ENCODE measurements at places on chromosomes 11 and 22. TPM values are rescaled to one million over a fixed set of nuclear protein-coding genes. Genes with fewer than 3 reads are reported as not detected.

DNA sequence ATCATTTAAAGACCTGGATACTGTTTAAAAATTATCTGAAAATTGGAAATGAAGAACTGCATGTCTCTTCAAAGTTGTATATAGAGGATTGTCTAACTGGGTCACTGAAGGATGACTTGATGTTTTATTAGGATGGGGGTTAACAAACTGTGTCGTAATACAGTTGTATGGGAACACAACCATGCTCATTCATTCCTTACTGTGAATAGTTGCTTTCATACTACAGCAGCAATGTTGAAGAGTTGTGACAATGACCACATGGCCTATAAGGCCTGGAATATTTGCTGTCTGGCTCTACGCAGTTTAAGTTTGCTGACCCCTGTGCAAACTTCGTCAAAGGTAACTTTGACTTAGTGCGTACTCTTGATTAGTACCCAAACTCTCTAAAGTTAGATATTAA, 38.4 kb downstream of the FDX1 start:
- DNase-seq: no peak
- no peak overlapping the region for H3K27ac ChIP-seq
- no peak overlapping the region for H3K4me3 ChIP-seq
- peaks cover 17% of the 10 kb centered on the region for H3K4me1 ChIP-seq

SLC22A12 gene
- total RNA-seq: not detected

DNA sequence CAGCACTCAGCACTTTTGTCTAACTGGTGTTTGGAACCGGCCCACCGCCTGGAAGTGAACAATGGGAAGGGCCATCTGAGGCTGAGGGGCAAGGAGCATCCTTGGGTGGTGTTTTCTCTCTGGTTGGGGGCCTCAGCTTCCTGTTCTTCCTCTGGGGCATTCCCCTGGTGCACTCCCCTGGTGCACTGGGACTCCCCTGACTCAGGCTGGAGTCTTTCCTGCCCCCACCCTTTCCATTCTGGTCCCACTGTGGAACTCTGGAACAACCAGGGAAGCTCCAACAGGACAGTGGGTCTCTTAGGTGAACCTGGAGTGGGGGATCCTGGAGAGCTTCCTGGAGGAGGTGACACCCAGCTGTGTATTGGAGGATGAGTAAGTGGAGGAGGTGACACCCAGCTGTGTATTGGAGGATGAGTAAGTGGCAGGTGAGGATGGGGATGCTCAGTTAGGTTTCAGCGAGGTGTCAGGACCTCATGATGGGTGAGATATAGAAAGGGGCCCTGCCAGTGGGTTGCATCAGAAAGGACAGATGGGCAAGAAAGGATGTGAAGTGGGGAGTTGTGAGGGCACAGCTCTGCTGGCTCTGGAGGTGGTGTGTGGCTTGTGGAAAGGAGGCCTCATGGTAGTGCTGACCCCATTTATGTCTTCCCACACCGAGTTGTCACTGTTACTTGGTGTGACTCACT, 132.1 kb downstream of the OSBP2 start:
- peaks cover 25% of the 10 kb centered on the region for H3K4me1 ChIP-seq
- no peak overlapping the region for H3K4me3 ChIP-seq
- peaks cover 16% of the 10 kb centered on the region for H3K27me3 ChIP-seq
- DNase-seq: no peak
- H3K36me3 ChIP-seq: no peaks in the 10 kb centered on the region
- no peak overlapping the region for H3K27ac ChIP-seq

- no peak overlapping the region for H3K4me3 ChIP-seq
- H3K36me3 ChIP-seq: no peaks in the 10 kb centered on the region
- no peak for DNase-seq
Observed at GRCh38 chr11:109644152-109644551, 222.2 kb downstream of the C11orf87 start.

DNA sequence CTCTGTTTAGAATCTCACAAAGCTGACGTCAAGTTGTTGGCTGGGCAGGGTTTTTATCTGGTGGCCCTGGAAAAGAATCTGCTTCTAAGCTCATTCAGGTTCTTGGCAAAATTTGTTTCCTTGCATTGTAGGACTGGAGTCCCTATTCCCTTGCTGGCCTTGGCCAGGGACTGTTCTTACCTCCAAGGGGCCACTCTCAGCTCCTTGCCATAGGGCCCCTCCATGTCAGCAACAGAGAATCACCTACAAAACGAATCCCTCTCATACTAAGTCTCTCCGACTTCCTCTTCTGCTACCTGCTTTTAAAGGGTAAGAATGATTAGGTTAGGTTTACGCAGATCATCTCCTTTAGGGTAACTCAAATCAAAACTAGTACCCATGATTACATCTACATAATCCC, 63.2 kb downstream of the PARVA start:
- H3K36me3 ChIP-seq: peaks cover 14% of the 10 kb centered on the region
- no peaks in the 10 kb centered on the region for H3K27me3 ChIP-seq
- no peak overlapping the region for H3K4me3 ChIP-seq
- H3K4me1 ChIP-seq: peaks cover 45% of the 10 kb centered on the region

GRCh38 chr11:47033439-47033838, 96.9 kb downstream of the CSTPP1 start:
- no peaks in the 10 kb centered on the region for H3K4me1 ChIP-seq
- H3K27ac ChIP-seq: no peak overlapping the region
- H3K36me3 ChIP-seq: peaks cover 5% of the 10 kb centered on the region
- H3K4me3 ChIP-seq: no peak overlapping the region
- DNase-seq: no peak

BEST1 gene
- total RNA-seq: 2.0 TPM

ESAM gene
- total RNA-seq: 0.71 TPM

OR10G7 gene
- total RNA-seq: not detected
